Midbrain (tissue), 1 donor: ENCODE measurements at places on chromosomes 5 and 9.

GRCh38 chr5:1183424-1184162 lies 17.8 kb upstream of the SLC6A19 start:
- DNase-seq: no peak

DNA sequence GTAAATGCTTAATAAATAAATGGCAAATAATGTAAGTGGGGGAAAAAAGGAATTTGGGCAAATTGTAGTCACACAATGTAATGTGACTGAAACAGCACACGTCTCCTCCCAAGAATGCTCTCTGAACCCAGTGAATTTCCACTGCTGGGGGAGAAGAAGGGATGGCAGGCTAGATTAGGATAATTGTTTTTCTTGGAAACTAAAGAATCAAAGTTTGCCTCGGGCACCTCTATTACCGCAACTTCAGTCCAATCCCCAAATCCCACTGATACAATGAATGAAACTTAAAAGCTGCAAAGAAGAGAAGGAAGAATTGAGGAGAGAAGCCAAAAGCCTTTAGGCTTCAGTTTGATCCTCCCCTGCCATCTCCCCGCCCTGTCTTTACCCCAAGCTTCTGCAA lies 423.2 kb upstream of the PAPPA start:
- no peak for DNase-seq

DNA sequence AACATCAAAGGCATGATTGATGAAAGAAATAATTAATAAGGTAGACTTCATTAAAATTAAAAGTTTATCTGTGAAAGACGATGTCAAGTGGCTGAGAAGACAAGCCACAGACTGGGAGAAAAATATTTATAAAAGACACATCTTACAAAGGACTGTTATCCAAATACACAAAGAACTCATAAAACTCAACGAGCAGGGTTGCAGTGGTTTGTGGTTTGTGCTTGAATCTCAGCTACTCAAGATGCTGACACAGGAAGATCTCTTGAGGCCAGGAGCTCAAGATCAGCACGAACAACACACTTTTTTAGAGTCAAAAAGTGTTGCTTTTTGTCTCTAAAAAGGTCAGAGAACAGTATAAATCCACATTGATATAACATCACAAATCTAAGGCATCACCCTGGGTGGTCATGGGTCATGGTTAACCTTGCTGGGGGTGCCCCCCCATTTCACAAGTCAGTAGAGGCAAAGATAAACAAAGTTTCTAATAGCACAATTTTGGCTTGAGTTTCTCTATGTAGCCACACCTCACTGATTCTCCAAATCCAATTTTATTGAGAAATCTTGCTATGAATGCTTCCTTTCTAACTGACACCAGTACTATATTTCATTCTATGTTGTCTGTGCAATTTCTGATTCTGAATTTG lies 342.9 kb upstream of the RPS23 start:
- no peak for DNase-seq

DNA sequence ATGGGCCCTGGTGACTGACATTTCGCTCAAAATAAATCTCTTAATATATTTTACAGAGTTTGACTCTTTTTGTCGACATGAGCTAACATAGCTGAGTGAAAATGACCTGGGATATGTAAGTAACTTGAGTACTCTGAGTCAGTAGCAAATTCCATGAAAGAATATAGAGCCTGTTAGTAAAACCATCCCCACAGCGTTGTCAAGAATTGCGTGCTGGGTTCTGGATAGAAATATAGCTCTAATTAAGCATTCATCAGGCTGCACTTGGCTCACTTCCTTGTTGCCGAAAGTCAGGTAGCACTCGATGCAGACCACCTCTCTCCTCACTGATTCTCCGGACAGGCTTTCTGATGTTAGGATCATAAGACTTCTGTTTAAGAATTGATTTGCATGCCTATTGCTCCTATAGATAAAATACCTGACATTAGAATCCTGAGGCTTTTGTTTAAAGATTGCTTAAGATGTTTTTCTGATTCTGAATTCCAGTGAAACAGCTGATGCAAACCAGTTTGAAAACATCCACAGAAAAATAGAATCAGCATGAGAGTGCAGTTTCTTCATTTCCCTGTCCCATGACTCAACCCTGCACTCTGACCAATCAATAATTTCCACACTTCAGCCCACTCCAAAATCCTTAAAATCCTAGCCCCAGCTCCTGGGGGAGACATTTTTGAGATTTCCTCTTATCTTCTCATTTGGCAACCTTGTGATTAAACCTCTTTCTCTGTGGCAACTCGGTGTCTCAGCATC lies 310.6 kb downstream of the DIRAS2 start:
- no peak for DNase-seq

GRCh38 chr9:752681-753200 lies 88.8 kb upstream of the DMRT1 start:
- DNase-seq: no peak

- no peak for DNase-seq
These were observed 244.0 kb downstream of the ARHGAP26 start for GRCh38 chr5:143014017-143014651.

DNA sequence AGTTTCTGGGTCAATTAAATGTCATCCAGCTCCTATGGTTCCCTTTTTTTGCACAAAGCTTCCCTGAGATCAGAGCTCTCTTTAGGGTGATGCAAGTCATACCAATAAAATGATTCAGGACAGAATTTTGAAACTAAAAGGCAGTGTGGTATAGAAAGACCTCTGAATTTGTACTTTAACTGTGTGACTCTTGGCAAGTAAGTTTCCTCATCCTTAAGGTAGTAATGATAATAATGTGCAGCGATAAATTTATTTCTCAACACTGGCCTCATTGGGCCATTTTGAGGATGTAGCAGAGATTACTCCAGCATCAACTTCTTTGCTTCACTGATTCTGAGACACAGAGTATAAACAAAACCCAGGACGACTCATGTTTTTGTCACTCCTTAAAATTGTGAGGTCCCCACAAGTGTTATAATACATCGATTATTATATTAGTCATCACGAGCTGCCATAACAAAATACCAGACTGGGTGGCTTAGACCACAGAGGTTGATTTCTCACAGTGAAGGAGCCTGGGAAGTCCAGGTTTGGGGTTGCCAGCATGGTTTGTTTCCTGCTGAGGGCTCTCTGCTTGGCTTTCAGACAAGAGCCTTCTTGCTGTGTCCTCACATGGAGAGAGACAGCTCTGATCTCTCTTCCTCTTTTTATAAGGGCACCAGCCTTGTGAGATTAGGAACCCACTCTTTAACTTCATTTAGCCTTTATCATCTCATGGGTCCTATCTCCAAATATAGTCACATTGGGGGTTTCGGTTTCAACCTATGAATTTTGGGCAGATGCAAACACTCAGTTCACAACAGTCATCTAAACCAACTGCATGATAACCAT lies 293.0 kb downstream of the ZNF608 start:
- no peak for DNase-seq

GRCh38 chr9:36731068-36731956 lies 158.6 kb downstream of the MELK start:
- no peak for DNase-seq

DNA sequence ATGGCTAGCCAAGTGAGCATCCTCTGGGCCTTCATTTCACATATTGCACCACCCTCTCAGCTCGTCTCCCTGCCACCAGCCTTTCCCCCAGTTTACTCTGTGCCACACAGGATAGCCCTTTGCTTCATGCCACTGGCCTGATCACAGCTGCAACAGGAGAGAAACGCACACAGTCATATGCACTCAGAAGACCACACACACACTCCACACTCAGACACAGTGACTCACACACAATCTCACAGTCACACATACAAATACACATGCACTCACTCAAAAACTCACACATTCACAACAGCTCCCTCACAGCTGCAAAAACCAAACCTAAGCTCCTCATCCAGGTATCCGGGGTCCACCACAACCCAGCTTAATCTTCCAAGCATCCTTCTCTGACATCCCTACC lies 38.7 kb downstream of the TTC39B start:
- no peak for DNase-seq

DNA sequence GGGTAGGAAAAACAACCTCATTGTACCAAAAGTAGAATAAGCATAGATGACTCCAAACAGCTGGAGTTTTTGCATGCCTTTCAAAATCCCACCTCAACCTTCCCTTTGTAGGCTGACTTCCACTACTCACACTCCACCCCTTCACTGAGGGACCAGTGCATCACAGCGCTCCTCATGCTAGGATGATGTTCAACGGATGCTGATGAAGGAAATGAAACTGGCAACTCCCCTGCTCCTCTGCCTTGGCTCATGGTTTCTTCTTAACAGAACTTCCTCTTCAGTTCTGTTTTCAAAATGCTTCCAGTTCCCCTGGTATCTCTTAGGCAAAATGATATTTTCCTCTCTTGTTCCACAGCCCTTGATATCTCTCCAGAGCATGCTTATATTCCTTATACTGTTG lies 29.0 kb downstream of the LIFR start:
- no peak for DNase-seq

DNA sequence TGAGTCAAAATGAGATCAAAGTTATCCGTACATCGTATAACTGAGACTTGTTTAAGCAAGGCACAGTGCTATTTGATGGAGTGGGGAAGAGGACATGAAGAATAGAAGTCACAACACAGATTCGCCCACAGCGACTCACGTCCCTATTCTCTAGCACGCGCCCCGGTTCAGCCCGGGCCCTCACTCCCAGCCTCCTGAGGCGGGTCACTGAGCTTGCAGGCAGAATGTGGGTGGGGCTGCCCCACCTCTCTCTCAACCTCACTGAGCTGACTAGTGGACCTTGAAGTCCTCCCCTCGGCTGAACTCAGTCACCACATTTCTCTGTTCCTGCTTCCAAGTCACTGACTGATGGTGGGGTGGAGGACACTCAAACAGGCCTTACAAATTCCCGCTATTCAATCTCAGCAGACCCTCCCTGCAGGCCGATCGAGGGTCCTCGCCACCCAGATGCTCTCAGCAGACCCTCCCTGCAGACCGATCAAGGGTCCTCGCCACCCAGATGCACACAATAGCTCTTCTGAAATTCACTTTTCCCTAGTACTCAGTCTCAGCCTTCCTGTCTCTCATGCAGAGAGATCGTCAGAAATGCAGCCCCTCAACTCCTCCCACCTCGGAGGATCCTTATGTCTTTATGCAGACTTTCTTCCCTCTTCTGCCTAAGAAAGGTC lies 12.9 kb downstream of the GLDC start:
- DNase-seq: no peak

GRCh38 chr5:150431574-150431973 lies 18.0 kb downstream of the RPS14 start:
- DNase-seq: no peak

GRCh38 chr5:179978792-179979191 lies 71.1 kb upstream of the TBC1D9B start:
- DNase-seq: no peak

DNA sequence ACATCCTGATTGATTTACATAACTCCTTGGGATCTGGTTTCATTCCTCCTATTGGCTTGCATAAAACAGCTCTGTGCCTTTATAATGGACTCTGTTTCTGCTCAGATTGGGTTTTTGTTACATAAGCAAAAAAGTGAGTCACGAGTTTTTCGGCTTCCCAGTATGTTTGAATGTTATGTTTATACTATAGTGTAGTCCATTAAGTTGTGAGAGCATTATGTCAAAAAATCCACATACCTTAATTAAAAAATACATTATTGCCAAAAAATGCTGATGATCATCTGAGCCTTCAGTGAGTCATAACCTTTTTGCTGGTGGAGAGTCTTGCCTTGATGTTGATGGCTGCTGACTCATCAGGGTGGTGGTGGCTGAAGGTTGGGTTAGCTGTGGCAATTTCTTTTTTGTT lies 144.6 kb downstream of the CCDC171 start:
- DNase-seq: no peak

DNA sequence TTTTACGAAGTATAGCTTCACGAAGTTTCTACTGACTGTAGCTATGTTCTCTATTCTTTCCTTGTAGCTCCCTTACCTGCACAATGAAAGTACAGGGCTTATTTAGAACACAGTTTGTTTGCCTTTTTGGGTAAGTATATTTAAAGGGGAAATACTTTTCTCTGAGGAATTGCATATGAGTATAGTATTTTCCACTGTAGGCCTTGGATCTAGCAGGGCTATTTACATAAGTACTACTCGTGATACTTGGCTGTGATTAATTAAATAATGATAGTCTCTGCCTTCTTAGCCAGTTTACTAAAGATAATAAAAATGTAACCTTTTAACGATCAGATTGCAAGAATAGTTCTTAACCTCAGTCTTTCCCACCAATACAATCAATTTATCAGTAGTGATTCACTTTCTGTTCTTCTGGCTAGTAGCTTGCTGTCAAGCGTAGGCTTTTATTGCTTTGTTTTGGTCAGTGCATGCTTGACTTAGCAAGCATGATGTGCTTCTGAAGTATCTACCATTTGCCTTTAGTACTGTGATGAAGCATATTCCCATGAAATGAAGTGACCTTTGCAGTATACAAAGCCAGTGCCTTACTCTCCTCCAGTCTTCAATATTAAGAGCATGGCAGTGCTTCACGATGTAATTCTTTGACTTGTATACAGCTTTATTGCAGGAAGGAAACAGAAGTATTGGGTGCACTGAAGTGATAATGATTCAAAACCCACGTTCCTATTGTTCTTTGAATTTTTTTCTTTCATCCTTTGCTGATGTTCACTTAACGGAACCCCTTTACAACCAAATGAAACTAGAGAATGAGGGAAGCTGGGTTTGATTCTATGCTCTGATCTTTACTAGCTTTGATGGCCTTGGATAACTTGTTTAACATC lies 64.2 kb downstream of the SLC44A1 start:
- no peak for DNase-seq

- DNase-seq: no peak
These were observed 176.8 kb upstream of the PAPPA start for GRCh38 chr9:115976781-115977180.

GRCh38 chr5:110104726-110105669 lies 415.3 kb downstream of the MAN2A1 start:
- no peak for DNase-seq

DNA sequence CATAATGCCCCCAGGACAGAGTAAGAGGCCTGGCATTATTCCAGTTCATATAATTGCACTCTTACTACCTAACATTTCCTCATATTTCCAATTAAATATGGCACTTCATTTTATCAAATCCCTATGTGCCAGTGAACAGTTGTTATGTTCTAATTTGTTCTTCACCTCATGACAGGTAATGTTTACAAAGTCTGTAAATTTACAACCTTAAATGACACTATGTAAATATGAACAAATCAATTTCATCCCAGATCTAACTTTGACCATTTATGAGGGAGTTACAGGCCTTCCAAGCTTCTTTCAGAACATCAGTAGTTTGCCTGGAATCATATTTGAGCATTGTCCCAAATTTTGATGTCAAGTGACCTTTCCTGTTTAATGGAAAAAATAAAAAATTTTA lies 592.6 kb upstream of the CDH6 start:
- DNase-seq: no peak
